Dermis microvascular lymphatic vessel endothelial cell (primary cell): ENCODE measurements at places on chromosomes 13 and 19.

DNA sequence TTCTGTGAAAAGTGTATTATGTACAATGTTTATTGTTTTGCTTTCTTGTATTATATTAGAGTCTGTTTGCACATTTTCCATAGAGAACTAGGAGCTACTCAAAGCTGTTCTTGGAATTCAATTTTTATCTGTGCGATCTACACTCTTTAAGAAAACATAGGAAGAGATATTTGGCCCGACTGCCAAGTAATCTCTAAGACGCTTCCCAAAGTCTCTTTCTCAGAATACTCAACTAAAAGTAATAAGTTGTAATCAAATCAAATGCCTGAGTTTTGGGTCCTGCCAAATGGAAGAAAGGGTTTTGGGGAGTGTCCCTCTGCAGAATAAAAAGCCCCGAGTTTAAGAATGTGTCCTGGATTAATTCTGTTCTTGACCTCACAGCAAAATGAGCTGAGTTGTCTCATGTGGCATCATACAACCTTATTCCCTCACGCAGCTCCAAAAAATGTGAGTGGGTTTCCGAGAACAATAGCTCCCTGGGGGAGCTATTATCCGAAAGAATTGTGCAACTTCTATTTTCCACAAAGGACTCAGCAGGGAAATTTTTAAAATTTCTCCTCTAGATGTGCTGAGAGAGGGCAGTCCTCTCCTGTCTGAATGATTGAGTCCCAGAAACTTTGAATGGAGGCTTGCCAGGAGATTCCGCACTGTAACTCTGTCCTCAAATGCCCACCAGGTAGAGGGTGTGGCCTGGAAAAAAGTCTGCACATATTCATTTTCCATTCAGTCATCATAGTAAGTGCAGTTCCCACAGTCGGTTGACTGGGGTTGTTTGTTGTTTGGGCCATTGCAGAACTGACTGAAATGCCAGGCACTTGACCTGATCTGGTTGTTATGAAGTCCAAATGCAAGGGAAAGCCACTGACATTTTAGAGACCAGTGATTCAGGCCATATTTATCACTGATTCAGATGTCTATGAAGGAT is 280.0 kb upstream of the SOX21 start:
- DNase-seq: no peak

GRCh38 chr19:11291991-11292390 is 4.0 kb upstream of the TSPAN16 start:
- DNase-seq: no peak

GRCh38 chr13:59710996-59711701 is 452.6 kb downstream of the DIAPH3 start:
- no peak for DNase-seq

DNA sequence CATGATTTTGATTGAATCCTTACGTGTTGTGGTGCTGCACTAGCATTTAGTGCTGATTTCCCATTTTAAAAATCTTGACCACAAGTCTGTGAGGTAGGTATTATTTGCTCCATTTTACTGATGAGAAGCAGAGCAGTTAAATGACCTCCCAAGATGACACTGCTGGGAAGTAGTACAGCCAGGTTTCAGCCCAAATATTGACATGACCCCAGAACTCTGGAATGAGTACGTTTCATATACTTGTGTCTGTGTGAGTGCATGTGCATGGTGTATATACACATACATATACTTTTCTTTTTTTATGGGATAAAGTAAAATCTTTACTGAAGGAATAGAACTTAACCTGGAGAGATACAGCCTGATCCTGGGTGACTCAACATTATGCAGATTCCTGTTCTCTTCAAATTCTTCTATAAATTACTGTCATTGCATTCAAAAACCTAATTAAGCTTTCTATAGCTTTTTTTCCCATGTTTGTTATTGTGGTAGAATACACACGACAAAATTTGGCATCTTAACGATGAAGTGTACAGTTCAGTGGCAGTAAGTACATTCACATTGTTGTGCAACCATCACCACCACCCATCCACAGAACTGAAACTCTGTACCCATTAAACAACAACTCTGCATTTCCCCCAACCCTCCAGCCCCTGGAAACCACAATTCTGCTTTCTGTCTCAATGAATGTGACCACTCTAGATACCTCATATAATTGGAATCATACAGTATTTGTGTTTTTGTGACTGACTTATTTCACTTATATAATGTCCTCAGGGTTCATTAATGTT is 311.9 kb downstream of the MTUS2 start:
- DNase-seq: no peak

DNA sequence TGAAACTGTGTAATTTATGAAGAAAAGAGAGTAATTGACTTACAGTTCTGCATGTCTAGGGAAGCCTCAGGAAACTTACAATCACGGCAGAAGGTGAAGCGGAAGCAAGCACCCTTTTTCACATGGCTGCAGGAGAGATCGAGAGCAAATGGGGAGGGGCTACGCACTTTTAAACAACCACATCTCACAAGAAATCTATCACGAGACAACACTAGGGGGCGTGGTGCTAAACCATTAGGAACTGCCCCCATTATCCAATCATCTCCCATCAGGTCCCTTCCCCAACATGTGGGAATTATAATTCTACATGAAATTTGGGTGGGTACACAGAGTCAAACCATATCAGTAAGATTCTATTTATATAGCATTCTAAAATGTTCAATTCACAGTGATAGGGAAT is 114.8 kb upstream of the TRPC4 start:
- DNase-seq: no peak
